ENCODE measurements at places on chromosomes 11 and 22. TPM values are rescaled to one million over a fixed set of nuclear protein-coding genes. Genes with fewer than 3 reads are reported as not detected.

Gene KRTAP5-9
- 2.3 TPM for total RNA-seq

Gene TBCEL
- 39.7 TPM for total RNA-seq

Gene RASSF7
- 10.1 TPM for total RNA-seq

Gene CNIH2
- 51.5 TPM for total RNA-seq

Gene OR5P2
- total RNA-seq: not detected

Gene NRGN
- total RNA-seq: 1,270 TPM

Gene CCDC188
- total RNA-seq: 1.4 TPM

Gene GGTLC3
- 0.81 TPM for total RNA-seq

Gene E2F8
- not detected for total RNA-seq

Gene TUB
- 48.3 TPM for total RNA-seq

Gene CDC45
- total RNA-seq: not detected

Gene SPI1
- total RNA-seq: 11.5 TPM

Gene CEND1
- total RNA-seq: 116 TPM

Gene OR52H1
- not detected for total RNA-seq

Gene NCR3LG1
- total RNA-seq: 16.4 TPM

Gene TPH1
- 0.44 TPM for total RNA-seq

Gene GRAMD1B
- total RNA-seq: 105 TPM

Gene TNNI2
- not detected for total RNA-seq

Gene SCGB2A2
- total RNA-seq: not detected

Gene TRPM5
- total RNA-seq: not detected

Measured in dorsolateral prefrontal cortex (tissue), 122 donors.